ENCODE measurements at places on chromosomes 2 and 18.
A peak's percentile ranks its signal among the peaks of the same experiment; 100 is the strongest.

- DNase-seq, result no peak
Measured at GRCh38 chr2:224934526-224935188, 107.6 kb downstream of the DOCK10 start.

DNA sequence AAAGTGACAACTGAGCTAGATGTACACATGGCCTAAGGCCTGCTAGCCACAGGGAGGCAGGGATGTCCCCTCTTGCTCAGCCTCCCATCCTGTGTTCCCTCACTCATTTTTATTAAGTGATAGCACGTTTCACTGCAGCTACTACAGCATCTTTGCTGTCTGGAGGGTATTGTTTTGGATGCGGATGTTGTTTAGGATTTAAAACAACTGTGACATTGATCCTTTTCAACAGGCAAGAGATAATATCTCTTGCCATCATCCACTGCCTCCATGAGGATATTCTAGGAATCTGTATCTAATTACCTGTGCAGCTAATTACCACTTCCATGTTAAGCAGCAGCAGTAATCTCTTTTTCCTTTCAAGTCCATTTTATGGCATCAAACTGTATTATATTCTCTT lies 345.4 kb downstream of the PARD3B start:
- no peak for DNase-seq

DNA sequence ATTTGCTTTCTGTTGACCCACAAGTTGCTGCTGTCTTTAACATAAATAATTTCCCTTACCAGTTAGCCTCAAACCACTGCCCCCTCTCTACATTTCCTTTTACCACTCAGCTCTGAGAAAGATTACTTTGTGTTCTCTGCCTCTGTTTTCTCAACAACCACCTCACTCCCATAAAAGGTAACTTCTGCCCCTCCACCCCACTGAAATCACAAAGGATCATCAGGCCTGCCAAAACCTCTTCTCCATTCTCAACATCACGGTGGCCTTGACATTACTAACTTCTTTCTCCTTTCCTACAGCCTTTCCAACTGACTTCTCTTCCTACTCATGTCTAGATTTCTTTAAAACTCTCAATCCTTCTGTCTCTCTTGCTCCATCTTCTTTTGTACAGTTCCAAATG lies 10.1 kb downstream of the ACADL start:
- DNase-seq, result no peak

- peak; percentile 81 for DNase-seq
Measured at GRCh38 chr2:218979846-218980734, 4.9 kb downstream of the FEV start.

- DNase-seq, result no peak
Measured at GRCh38 chr2:106565599-106565998, 78.4 kb downstream of the CD8B2 start.

DNA sequence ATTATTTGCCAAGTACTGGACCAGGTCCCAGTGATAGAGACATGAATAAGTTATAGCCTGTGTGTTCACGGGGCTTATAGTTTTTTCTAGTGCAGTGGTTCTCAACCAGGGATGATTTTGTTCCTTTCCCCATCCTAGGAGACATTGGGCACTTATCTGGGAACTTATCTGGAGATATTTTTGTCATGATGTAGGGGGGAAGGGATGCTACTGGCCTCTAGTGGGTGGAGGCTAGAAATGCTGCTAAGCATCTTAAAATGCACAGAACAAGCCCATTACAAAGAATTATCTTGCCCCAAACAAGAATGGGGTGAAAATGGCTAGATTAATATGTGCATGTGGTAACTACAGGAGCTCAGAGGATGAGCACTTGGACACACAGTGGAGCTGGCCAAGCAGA lies 75.2 kb downstream of the KLHL29 start:
- DNase-seq, result no peak

- DNase-seq, result no peak
Measured at GRCh38 chr2:29844713-29845326, 76.6 kb downstream of the ALK start.

GRCh38 chr2:238438856-238439849 lies 12.4 kb downstream of the ASB1 start:
- DNase-seq, result no peak

- no peak for DNase-seq
Measured at GRCh38 chr2:223618172-223619035, 16.2 kb upstream of the SCG2 start.

GRCh38 chr2:224428787-224429440 lies 27.0 kb upstream of the FAM124B start:
- DNase-seq, result no peak

DNA sequence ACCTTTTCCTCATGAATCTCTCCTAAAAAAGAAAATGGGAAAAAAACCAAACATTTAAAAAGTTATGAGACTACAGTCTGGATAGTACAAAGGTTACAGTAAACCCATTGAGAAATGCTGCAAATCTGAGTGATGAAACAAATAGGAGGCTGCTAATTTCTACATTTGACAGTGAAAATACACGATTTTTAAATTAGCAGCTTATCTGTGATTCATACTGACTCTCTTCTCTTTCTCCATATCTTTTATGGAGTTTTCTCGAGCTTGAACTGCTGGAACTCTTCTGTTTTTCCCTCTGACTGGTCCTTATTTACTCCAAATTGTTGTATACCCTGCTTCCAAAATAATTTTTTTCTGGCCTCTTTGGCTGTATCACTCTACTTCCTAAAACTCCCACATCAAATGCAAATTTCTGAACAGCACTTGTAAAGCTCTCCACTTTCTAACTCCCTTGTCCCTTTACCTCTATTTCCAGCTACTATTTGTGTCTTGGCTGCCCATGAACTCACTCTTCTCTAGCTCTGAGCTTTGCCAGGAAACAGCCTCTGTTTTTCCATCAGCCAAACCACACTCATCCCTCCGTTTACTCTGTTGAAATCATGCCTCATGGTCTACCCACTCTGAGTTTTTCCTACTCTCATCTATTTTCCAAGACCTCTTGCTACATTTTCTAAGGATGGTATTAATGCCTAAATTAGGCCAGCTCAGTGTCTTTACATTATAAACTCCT lies 73.7 kb downstream of the RBMS1 start:
- no peak for DNase-seq

- no peak for DNase-seq
Measured at GRCh38 chr2:60513996-60514395, 39.5 kb downstream of the BCL11A start.

DNA sequence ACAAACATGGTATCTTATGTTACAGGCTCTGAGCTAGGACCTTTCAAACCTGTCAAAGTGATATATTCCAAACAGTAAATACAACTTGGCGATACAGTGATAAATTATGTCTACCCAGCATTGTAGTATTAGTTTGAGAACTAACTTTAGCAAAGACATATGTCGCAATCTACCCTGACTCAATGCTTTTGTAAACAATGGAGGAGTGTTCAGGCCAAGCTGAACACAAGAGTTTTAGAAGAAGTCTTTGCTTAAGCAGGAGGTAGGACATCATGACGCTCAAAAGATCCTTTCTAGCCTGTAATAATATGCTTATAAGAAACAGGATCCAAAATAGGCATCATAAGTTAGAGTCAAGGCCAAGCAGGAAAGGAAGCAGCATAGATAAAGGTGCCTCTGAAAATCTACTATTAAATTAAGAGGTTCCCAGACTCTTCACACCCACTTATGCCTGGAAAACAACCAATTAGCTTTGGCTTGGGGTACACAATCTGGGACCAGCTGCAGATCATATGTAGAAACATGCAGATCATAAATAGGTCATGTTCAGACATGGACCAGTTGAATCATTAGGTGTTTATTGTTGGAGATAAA lies 132.5 kb downstream of the CSRNP3 start:
- DNase-seq, result no peak

DNA sequence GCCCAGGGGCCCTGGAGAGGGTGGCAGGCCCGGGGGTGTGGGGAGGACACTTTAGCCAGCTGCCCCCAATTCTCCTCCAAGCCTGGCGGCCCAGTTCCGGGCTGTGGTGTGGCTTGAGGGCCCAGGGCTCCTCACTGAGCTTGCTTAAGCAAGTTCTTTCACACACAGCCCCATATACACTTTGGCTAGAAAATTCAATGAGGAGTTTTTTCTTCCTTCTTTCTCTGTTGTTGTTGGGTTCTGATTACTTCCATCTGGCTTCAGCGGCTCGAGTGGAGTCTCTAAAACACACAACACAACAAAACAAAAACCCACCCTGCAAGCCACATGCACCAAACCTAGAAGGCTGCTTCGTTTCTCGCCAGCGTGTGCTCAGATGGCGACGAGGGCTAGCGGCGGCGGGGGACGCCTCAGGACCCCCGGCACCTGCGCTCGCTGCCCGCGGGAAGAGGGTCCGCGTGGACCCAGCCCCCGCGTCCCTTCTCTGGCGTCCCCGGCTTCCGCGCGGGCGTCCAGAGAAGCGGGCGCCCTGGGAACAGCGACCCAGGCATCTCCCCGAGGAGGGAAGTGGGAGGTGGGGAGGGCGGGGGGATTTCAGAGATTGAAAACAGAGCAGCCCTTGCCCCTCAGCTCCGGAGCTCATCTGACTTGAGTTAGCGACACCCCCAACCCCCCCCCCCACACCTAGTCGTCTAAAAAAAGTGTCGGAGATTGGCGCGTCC lies 577 bp upstream of the GLI2 start:
- no peak for DNase-seq

DNA sequence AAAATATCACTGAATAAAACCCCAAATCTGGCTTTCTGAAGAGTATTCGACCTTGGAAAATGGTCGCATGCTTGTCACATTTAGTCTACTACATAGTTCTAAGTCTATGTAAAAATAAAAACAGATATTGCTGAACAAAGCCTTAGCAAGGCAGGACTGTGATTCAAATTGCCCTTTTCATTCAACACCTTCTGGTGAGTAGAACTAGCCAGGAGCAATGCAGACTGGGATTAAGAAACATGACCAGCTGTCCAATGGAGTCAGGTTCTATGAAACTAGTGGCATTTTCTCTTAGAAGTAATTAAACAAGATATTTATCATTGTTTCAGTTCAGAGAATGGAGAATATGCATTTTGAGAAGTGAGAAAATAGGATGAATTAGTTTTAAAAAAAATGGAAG lies 1260.5 kb upstream of the ACVR2A start:
- DNase-seq, result no peak

DNA sequence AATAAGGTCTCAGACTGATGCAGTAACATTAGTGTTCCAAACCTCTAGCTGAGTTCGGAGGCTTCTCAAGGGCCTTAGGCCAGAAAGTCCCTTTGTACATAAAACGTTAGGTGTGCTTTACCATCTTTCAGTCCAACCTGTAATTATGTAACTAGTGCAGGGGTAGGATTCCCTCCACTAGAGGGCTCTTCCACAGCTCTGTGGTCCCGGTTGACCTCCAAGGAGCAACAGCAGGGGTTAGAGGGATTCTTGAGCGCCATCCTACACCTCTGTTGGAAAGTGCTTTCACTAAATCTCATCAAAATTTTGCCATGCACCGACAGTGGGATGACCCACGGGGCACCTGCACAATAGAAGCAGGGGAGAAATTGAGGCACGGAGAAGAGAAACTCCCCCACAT lies 155.8 kb upstream of the LRP1B start:
- no peak for DNase-seq

- no peak for DNase-seq
Measured at GRCh38 chr2:15749460-15750432, 158.1 kb downstream of the DDX1 start.

DNA sequence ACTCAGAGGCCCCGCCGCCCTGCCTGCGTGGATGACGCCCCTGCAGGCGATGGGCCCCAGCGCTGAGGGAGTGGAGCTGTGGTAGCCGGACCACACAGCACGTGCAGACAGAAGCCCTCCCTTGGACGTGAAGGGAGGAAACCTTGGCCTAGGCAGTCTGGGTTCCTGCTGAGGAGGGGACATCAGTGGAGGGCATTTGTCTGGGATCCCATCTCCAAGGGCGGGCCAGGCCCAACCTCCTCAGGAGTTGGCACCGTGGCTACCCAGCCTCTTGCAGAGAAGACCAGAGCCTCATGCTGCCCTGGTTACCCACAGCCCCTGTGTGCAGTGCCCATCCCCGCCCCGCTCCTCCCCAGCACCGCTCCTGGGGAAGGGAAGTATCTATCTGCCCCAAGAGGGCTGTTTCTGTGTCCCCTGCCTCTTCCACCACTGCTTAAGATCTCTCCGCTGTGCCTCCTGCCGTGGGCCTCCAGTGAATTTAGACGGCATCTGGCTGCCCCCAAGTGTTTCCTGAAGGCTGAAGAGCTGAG lies 241.8 kb downstream of the KLHL29 start:
- no peak for DNase-seq

DNA sequence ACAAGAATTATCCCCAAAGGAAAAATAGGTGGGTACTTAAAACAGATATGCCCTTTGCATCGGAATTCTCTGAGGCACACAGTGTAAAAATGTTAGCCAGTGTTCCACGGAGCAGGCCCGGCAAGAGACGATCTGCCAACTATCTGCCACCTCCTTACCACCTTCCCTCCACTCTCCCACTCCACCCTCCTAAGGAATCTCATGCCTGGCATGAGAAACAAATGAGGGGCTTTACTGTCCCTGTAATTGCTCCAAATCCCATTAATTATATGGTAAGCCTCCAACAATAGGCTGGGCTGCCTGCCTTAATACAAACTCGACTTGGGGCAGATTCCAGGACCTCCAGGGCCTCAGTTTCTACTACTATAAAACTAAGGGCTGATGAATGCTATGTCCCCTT lies 102.3 kb downstream of the ZBTB7C start:
- DNase-seq, result no peak

Data from stimulated activated CD4-positive, alpha-beta T cell treated with anti-CD3 and anti-CD28 coated beads, Interleukin-15, amount 100 ng/mL, for 1 hour (primary cell).